Gastrocnemius medialis (tissue), 4 donors: ENCODE measurements at places on chromosomes 16 and 17. TPM values are rescaled to one million over a fixed set of nuclear protein-coding genes. Genes with fewer than 3 reads are reported as not detected.

KRTAP9-4 gene
- not detected for total RNA-seq

CSH1 gene
- not detected for total RNA-seq

RPL23 gene
- 917 TPM for total RNA-seq

WSCD1 gene
- 15.3 TPM for total RNA-seq

PPP1R1B gene
- 1.5 TPM for total RNA-seq

KRT40 gene
- total RNA-seq, result not detected

MYH11 gene
- 23.3 TPM for total RNA-seq

TMC8 gene
- not detected for total RNA-seq

C17orf50 gene
- not detected for total RNA-seq

CCL3 gene
- total RNA-seq, result not detected

KRT31 gene
- total RNA-seq, result 0.39 TPM

NEUROD2 gene
- total RNA-seq, result not detected

YBX2 gene
- 0.42 TPM for total RNA-seq

KAT7 gene
- total RNA-seq, result 45.0 TPM

GPRC5C gene
- 134 TPM for total RNA-seq

KRTAP3-3 gene
- total RNA-seq, result not detected

NRN1L gene
- total RNA-seq, result 2.8 TPM

C17orf113 gene
- 0.25 TPM for total RNA-seq

RTN4RL1 gene
- 1.6 TPM for total RNA-seq

CAMKK1 gene
- 3.1 TPM for total RNA-seq

OR1F1 gene
- total RNA-seq, result not detected

HYDIN gene
- total RNA-seq, result not detected

ACSF2 gene
- total RNA-seq, result 28.2 TPM

GLP2R gene
- not detected for total RNA-seq

RAB11FIP4 gene
- 0.09 TPM for total RNA-seq

NGFR gene
- 0.41 TPM for total RNA-seq

FBXW10 gene
- 0.56 TPM for total RNA-seq

CES4A gene
- total RNA-seq, result 82.7 TPM

MED9 gene
- total RNA-seq, result 33.7 TPM

SCGB1C2 gene
- not detected for total RNA-seq

CTRB2 gene
- total RNA-seq, result not detected

TMEM100 gene
- 1.6 TPM for total RNA-seq

FOXF1 gene
- total RNA-seq, result not detected

MYH8 gene
- 0.75 TPM for total RNA-seq

GNG13 gene
- total RNA-seq, result not detected

ACSM2B gene
- total RNA-seq, result 0.60 TPM

TBX6 gene
- 0.92 TPM for total RNA-seq

TEKT1 gene
- not detected for total RNA-seq

PERCC1 gene
- not detected for total RNA-seq

TBX21 gene
- 3.3 TPM for total RNA-seq

MT1E gene
- 375 TPM for total RNA-seq

AOC2 gene
- total RNA-seq, result 1.2 TPM

KRT33A gene
- total RNA-seq, result not detected

CRYBA1 gene
- not detected for total RNA-seq
